ENCODE measurements at places on chromosomes 13 and 19.

DNA sequence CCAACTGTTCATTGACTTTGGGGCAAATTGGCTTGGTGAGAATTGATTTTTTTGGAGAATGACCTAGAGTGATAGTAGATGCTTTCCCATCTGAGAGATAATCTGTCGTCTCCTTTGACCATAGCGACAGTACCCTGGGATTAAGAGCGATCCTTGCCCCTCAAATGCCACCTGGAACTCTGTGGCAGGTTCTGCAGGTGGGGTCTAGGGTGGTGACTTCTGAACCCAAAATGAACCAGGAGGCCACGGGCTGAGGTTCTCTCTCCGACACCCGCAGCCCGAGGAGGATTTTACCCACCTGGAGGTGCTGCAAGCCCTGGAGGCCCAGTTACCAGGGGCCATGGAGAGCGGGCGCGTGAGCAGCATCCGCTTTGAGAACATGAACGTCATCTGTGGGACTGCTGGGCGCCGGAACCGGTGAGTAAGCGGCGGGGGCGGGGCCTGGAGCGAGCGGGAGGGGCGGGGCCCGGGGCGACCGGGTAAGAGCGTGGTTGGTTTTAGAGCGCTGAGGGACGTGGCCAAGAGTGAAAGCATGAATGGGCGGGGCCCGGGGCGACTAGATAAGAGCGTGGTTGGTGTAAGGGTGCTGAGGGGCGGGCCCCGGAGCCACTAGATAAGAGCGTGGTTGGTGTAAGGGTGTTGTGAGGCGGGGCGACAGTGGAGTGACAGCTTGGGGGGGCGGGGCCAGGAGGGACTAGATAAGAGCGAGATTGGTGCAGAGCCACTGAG lies 8.6 kb downstream of the C19orf81 start:
- peak; percentile 62 for DNase-seq

- DNase-seq: no peak
These were observed 20.2 kb upstream of the PNMA8B start for GRCh38 chr19:46515879-46516350.

DNA sequence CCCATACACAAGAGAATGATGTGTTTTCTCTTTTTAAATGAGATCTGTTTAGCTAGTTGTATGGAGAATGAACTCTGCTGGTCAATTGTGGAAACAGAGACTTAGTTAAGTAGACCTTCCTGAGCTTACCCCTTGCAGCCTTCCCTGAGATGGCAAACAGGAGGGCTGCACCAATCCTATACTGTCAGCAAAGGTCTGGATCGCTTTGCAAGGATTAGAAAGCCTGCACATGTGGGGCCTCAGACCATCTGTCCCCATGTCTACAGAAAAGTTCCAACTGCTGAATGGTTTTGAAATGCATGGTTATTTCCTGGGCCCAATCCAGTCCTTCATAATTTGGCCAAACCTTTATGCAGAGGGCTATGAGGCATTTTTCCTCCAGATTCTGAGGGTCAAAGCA lies 183.9 kb upstream of the SLC10A2 start:
- no peak for DNase-seq

DNA sequence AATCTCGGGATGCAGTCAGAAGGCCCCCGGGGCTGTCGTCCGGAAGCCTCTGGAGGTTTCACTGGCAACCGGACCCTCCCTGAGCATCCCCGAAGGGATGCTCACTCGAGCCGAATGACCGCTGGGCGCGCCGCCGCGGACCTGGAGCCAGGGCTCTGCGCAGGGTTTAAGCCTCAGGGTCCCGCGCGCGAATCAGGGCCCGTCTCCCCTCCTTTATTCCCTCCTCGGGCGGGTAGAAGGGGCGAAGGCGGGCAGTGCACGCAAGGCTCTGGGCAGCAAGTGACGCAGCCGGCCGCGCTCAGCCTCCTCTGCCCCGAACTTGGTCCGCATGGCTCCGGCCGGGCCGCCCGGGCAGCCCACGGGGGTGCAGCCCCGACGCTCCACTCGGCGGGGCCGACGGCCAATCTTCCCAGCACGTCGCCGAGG lies 572 bp downstream of the SHISA2 start:
- DNase-seq: no peak

- DNase-seq: no peak
These were observed 19.2 kb upstream of the ZC3H13 start for GRCh38 chr13:46071590-46072249.

DNA sequence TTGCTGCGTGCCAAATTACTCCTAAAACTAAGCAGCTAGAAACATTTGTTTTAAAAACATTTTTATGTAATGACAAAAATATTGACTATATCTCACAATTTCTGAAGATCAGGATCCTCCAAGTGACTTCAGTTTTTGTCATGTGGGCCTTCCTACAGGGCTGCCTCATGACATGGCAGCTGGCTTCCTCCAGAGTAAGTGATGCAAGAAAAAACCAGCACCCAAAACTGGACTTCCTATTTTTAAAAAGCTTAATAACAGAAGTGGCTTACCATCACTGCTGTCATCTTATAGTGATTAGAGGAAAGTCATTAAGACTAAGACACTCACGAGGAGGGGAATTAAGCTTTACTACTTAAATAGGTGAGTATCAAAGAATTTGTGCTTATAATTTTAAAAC lies 681.7 kb downstream of the PCDH17 start:
- peak; percentile 35 for DNase-seq

- peak; percentile 86 for DNase-seq
These were observed at the start of gene TNPO2 for GRCh38 chr19:12723641-12724426. Gene TNPO2 (minus strand): TSS chr19:12723932. CDS start chr19:12720977, 2,955 bp downstream.

GRCh38 chr13:34409496-34410182 lies 532.4 kb upstream of the NBEA start:
- no peak for DNase-seq

GRCh38 chr19:35476149-35476548 lies 14.1 kb downstream of the KRTDAP start:
- no peak for DNase-seq

GRCh38 chr13:105297839-105298238 lies 1237.6 kb downstream of the EFNB2 start:
- DNase-seq: no peak

- DNase-seq: no peak
These were observed 1648.0 kb downstream of the PCDH9 start for GRCh38 chr13:65582160-65582559.

GRCh38 chr19:1648920-1649541 lies 3.4 kb downstream of the TCF3 start:
- no peak for DNase-seq

DNA sequence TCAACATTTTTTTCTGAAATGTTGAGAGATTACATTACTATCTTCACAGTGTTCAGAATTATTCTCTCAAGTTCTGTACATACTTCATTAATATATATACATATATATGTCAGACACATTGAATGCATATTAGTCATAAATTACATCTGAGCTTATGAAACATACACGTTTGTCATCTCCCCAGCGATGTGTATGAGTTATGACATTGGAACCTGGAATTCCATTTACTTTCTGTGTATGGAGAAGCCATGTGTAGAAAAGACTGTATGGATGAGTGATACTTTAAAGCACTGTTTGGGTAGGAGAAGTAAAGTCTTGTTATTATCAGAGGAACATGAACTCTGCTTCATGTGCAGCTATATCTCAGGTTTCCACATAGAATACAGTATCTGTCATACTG lies 167.2 kb downstream of the FGF14 start:
- DNase-seq: no peak

GRCh38 chr19:2618611-2619010 lies 83.9 kb downstream of the GNG7 start:
- DNase-seq: peak; percentile 94

- DNase-seq: no peak
These were observed 47.8 kb downstream of the PEPD start for GRCh38 chr19:33473653-33474305.

GRCh38 chr13:104766319-104766718 lies 1700.1 kb upstream of the SLC10A2 start:
- DNase-seq: no peak

GRCh38 chr19:9937001-9937411 lies 691 bp upstream of the OLFM2 start:
- no peak for DNase-seq

DNA sequence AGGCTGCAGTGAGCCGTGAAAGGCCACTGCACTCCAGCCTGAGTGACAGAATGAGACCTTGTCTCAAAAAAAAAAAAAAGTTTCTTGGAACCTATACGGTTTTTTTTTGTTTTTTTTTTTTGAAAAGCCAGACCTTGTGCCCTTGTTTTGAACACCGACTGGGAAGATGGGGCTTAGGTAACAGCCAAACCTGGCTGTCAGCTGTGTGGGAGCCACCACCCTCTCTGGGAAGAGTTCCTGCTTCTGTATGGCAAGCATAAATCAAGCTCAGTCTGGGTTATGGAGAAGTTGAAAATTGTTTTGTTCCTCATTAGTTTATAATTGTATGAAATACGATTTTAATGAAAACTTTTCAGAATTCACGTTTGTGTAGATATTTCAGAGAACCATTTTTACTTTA lies 39.5 kb downstream of the MPHOSPH8 start:
- no peak for DNase-seq

GRCh38 chr19:33259539-33259938 lies 33.9 kb upstream of the SLC7A10 start:
- peak; percentile 97 for DNase-seq

GRCh38 chr19:38898788-38899446 lies 501 bp downstream of the SIRT2 start:
- DNase-seq: no peak

DNA sequence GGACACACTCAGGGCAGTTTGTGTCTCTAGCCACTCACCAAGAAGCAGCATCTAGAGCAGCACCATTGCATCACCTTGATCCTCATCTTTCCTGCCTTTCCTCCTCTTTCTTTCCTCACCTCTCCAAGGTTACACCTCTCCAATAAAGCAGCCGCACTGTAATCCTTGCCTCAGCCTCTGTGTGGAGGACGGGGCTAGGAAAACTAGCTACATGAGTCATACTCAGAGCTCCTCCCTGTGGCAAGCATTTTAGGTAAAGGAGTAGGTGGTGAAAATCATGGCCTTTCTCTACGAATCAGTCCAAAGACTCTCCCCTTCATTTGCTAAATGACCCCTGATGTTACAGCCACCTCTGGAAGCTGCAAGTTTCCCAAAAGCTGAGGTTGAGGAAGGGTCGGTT lies 108.9 kb downstream of the DNAJC15 start:
- no peak for DNase-seq

Measured in HL-60 (cell line).